ENCODE measurements at places on chromosomes 2 and 18. TPM values are rescaled to one million over a fixed set of nuclear protein-coding genes. Genes with fewer than 3 reads are reported as not detected.

The CRYGD gene
- total RNA-seq = not detected

The CNGA3 gene
- total RNA-seq = not detected

The EFR3B gene
- 0.18 TPM for total RNA-seq

The SP9 gene
- total RNA-seq = not detected

The DRC1 gene
- total RNA-seq = not detected

The DSC2 gene
- total RNA-seq = 1.1 TPM

The TBR1 gene
- total RNA-seq = not detected

The ANKRD39 gene
- total RNA-seq = 20.7 TPM

The RASGRP3 gene
- 1.8 TPM for total RNA-seq

Data from cardiac atrium fibroblast (primary cell).